ENCODE measurements at places on chromosomes 11 and 22. TPM values are rescaled to one million over a fixed set of nuclear protein-coding genes. Genes with fewer than 3 reads are reported as not detected.
A peak's percentile ranks its signal among the peaks of the same experiment; 100 is the strongest.

GRCh38 chr22:50581950-50582492 lies 628 bp downstream of the CHKB start:
- DNase-seq, result no peak

The CADM1 gene
- 27.8 TPM for polyA plus RNA-seq

The ABCC8 gene
- polyA plus RNA-seq, result not detected

DNA sequence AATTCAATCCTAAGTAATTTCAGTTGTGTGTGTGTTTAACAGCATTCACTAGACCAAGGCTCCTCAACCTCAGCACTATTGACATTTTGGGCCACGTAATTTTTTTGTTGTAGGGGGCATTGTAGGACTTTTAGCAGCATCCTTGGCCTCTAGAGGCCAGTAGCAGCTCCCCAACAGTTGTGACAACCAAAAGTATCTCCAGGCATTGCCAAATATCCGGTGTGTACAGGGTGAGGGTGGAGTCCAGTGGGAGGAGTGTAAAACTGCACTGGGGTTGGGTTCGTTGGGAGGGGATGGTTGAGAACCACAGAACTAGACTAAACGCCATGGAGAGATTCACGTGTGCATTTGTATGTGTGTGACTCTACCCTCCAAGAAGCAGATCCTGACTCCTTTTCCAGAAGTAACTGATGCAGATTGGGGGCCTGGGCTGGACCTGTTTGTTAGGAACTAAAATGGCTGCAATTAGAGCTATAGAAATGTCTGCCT lies 5.9 kb upstream of the PHF21A start:
- peak; percentile 49 for DNase-seq

GRCh38 chr11:85821636-85822035 lies 10.7 kb upstream of the SYTL2 start:
- peak; percentile 56 for DNase-seq

GRCh38 chr11:74257959-74258553 lies 53.4 kb downstream of the P4HA3 start:
- DNase-seq, result peak; percentile 82

GRCh38 chr11:67372993-67373647 lies at the start of gene CLCF1:
Gene CLCF1 (minus strand): TSS chr11:67373598. CDS start chr11:67373539, 59 bp downstream.
- peak; percentile 49 for DNase-seq

DNA sequence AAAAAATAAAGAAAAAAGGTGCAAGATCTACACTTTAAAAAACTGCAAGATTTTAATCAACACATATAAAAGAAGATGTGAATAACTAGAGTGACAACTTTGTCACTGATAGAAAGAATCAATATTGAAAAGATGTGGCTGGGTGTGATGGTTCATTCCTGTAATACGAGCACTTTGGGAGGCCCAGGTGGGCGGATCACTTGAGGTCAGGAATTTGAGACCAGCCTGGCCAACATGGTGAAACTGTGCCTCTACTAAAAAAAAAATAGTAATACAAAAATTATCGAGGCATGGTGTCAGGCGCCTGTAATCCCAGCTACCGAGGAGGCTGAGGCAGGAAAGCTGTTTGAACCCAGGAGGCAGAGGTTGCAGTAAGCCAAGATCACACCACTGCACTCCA lies 21.0 kb upstream of the FBLN1 start:
- DNase-seq, result no peak

The ARHGAP8 gene
- 0.21 TPM for polyA plus RNA-seq

DNA sequence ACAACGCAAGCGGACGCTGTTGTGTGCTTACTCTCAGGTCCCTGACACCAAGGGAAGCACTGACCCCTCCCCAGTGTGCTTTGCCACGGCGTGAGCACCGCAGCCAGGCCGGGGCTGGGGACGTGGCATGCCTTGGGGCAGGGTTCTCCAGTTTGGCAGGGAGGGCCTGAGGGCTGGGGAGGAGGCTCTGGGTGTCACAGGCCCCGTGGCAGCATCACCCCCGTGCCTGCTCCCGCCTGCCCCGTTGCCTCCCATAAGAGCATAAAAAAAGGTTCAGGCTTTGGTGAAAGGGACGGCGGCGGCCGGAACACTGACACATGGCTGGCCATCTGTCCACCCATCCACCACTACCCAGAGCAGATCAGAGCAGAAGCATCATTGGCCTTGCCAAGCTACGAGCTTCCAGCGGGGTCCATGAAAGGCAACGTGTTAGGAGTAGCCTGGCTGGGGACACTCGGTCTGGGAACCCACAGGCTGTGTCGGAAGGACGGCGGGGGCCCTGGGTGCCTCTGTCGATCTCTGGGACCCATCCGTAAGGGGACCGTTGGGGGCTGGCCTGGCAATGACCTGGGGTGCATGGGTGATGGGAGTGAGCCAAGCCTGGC lies 183.0 kb downstream of the IGLL1 start:
- DNase-seq, result no peak

DNA sequence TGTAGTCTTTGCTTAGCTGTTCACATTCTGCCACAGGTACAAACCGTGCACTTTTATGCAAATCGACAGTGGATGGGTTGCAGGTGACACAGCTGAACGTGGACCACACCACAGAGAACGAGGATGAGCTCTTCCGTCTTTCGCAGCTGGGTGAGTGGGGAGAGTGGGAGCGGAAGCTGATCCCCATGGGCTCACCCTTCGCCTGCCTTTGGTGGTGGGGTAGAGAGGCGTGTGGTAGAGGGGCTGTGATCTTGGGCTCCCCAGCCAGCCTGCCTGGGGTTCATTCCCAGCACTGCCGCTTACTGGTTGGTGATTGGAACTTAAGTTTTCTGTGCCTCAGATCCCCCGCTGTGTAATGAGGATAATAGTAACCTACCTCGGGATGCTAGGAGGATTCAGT lies 19.1 kb downstream of the TAB1 start:
- DNase-seq, result no peak

DNA sequence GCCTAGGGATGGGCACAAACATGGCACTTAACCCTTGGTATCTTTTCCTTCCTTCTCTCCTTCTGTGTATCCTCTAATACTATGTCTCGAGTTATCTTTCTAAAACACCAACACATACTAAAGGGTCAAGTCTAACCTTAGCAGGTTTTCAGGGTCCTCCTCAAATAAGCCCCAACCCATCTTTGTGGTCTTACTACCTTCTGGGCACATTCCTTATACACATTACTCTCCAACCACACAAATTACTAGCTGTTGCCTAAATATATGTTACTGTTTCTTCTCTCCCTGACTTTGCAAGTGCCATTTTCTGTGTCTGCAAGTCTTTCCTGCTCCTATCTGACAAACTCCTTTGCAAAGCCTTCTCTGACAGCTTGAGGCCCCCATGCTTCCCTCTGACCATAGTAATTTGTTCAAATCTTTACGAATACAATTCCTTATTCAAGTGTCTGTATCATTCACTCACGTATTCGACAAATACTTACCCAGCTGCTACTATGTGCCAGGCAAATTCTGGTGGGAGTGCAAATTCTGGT lies 15.8 kb upstream of the NUP160 start:
- DNase-seq, result no peak

The OR4D10 gene
- not detected for polyA plus RNA-seq

The CASP1 gene
- polyA plus RNA-seq, result 12.5 TPM

DNA sequence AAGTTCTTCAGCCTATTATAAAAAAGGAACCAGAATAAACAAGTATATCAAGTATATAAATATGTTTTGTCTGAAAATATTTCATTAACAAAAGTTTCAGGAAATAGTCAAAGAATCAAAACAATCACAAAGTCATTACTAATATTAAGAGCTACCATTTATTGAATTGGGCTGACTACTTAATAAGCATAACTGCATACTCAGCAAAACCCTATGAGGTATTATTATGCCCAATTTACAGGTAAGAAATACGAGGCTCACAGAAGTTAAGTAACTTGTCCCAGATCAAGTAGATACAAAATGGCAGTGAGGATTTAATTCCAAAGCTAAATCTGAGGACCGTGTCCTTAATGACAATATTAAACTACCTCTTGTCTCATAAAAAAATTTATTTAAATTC lies 52.2 kb downstream of the EIF3M start:
- DNase-seq, result no peak

DNA sequence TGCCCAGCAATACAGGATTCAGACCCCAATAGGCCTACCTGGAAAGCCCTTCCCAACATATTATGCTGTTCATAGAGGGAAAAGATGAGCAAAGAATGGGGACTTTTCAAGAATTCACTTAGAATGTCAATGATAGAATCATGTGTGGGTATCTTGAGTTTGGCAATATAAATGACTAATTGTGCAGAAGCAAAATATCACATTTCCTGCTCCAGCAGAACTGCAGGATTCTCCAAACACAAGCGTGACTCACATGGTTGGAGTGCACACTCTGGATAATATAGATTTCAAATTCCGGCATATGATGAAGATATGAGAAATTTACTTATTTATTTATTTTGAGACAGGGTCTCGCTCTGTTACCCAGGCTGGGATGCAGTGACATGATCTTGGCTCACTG lies 12.5 kb upstream of the APOL5 start:
- peak; percentile 95 for DNase-seq

All from IMR-90 (cell line).